ENCODE measurements at places on chromosomes 13 and 19.

- DNase-seq = no peak
Observed at GRCh38 chr13:33992881-33993336, 175.0 kb downstream of the RFC3 start.

GRCh38 chr19:15748239-15748638 is 10.5 kb downstream of the OR10H3 start:
- DNase-seq = no peak

- DNase-seq = peak; percentile 76
Observed at GRCh38 chr19:14563989-14564651, 7.7 kb downstream of the NDUFB7 start.

DNA sequence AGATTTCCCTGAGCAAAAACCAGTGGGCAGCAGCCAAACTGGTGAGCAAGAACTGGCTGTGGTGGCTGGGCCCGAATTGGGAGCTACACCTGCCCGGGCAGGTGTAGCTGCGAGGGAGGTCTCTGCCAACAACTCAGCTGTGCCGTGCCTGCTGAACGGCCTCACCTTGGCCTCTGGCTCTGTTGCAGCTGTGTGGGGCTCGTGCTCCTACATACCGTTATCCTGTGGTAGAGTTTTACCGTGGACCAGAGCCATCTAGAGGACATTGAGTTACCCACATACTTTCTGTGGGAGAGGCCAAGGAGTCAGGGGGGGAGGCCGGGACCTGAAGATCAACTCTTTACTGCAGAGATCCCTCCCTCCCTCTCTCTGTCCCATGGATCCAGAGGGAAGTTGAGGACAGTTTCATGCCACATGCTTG is 113.2 kb downstream of the TM9SF2 start:
- DNase-seq = peak; percentile 60

GRCh38 chr13:106710266-106710665 is 142.3 kb upstream of the ARGLU1 start:
- DNase-seq = no peak
